ENCODE measurements at places on chromosomes 1 and 21.

DNA sequence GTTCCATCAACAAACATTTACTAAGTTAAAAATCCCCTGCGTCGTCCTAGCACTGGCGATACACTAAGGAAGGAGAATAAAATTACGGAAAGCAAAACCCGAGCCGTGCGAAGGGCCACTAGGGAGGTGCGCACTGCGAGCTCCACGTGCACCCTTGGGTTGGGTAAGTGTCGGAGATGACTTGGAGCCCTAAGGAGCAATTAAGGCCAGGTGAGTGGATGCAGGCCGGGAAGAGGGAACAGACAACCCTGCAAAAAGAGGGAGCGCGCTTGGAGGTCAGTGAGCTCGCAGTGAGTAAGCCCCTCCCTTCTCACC lies 704 bp downstream of the WDR4 start:
- DNase-seq = no peak

- DNase-seq = no peak
These were observed 49.5 kb upstream of the LYPLAL1 start for GRCh38 chr1:219124163-219124562.

GRCh38 chr1:10639011-10639774 lies 157.3 kb downstream of the CASZ1 start:
- no peak for DNase-seq

DNA sequence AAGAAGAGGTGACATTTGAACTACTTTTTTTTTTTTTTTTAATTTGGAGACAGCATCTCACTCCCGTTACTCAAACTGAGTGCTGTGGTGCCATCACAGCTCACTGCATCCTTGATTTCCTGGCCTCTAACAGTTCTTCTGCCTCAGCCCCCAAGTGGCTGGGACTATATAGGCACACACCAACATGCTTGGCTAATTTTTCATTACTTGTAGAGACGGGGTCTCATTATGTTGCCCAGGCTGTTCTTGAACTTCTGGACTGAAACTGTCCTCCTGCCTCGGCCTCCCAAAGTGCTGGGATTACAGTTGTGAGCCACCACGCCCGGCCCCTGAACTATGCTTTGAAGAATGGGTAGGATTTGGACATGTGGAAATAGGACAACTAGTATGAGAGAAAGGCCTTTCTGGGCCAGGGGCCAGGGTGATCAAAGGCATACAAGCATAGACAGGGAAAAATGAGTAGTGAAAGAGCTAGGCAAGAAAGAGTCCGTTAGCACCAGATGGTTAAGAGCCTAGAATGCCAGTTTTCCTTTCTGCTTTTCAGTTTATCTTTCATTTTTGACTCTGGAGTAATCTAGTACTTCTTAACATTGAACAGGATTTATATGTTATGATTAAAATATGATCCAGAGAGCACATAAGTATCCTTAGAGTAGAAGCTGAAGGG lies 6.3 kb downstream of the RABGAP1L start:
- no peak for DNase-seq

GRCh38 chr1:62428351-62428750 lies 8.5 kb upstream of the USP1 start:
- no peak for DNase-seq

DNA sequence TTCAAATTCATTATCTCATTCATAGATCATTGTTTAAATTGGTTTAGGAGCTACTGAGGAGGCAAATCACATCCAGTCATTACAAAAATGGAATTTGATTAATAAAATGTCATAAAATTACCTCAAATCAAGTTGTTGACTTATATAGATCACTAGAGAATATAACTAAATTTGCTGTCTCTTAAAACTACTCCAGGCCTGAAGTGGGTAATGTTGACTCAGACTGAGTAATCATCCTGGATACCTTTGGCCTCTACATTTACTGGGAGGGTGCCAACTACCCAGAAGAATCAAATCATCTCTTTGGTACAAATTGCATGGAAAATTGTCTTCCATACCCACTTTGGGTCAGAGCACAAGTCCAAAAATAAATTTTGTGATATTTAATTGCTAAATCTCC lies 191.2 kb upstream of the GREM2 start:
- no peak for DNase-seq

DNA sequence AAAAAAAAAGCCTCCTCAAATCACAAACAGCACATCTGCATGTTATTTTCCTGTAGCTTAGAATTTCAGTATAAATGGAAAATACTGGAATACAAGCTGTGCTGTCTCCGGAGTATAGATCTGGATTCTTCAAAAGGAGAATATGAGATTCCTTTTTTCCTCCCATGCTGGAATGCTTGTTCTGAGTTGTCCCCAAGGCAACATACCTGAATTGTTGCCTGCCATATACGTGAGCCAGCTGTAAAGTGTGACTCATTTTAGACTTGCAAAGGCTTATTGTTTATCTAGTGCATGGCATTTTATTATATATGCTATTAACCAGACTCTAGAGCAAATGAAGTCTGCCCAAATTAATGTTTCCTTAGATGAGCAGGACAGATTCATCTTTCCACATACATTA lies 95.0 kb upstream of the C1orf105 start:
- DNase-seq = no peak

DNA sequence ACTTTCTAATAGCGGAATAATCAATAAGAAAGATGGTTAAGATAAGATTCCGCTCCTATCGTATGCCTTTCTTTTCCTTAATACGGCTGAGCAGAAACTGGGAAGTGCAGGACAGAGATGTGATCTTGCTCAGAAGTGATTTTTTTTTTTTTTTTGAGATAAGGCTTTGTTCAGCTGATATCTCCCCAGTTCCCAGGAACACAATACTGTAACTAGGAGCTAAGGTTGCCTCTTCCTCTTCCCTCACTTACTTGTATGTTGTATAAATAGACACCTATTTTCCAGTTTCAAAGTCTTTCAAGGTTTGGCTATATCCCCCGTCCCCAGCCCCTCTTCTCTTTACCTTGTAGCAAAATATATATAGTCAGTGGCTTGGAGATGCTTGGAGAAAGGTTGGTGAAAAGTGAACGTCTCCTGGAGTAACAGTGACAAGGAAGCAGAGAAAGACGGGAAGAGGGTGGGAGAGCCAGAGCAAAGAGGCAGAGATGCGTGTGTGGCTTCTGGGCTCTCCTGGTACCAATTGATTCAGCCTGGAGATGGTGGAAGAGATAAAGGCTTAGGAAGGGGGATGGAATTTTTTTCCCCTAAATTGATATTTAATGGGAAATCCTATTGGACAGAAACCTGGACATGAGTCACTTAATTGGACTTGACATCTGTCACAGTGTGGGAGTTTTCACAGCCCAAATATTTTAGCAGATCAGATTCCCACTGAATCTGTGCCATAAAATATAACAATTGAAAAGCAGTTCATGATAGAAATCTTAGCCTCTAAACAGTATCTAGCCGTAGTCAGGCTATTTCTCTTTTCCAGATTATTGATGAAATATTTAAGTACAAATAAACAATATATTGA lies at the start of gene NHLH2:
TSS of gene NHLH2 (minus strand) at position 522 of the 856 bp plus-strand sequence. CDS start 2,754 bp downstream, outside the sequence.
- no peak for DNase-seq

GRCh38 chr1:226455843-226456242 lies 48.0 kb upstream of the PARP1 start:
- no peak for DNase-seq

DNA sequence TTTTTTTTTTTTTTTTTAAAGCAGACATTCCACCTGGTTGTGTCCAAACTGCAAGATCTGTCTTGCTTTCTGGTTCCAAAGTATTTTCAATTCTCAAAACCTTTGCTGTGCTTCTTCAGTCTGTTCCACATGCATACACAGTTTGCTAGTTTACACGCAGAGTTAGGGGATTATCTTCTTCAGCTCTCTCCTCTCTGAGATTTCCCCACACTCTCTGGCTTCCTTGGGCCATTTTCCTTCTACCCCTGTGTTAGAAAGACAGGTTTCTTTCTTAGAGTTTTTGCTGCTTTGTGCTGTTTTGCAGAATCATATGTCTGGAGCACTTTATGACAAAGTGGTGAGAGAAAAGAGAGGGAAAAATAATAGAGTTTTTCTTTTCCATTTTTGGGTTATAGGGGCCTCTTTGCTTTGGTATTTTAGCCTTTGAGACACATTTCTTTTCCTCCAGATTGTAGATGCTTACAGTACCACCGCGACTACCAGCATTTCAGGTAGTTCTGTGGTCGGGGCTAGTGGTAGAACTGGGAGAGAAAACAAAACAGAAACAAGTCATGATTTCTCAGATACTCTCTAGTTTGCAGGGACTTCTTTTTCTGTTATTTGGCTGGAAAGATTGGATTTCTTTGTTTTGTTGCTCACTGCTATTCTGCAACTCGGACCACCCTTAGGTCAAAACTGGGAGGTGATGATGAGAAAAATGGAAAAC lies 66.3 kb downstream of the RABGAP1L start:
- DNase-seq = no peak

DNA sequence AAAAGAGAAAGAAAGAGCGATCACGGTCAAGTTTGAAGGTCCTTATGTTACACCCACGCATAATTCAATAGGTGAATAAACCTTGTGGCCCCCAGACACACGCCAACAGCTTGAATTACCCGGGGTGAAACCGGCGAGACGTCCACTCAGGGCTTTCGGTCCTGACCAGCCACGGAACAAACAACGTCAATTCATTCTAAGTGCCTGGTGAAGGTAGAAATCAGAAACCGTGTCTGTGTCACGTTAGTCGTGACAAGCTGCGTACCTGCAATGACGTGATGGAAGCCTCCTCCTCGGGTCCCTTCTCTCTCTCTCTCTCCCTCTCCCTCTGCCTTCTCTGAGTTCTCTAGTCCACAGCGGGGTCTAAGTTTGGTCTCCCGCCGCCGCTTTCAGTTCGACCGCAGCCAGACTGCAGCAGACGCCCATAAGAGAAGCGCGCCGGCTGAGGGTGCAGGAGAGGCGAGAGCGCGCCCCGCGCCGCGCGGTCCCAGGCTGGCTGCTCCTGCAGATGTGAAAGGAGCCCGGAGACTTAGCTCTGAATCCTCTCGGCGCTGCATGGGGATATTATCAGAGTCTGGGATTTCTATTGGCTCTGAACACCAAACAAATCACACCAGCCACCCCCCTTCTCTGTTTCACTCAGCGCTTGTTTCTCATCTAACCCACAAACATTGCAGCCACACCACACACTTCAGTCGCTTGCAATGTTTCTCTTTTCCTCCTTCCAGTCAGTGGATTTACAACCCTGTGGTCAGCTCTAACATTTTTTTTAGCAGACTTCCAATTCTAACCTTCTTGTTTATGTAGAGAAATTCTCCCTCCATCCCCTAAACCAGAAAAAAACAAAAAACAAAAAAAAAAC lies at the start of gene GREM2:
TSS of gene GREM2 (minus strand) at position 537 of the 862 bp plus-strand sequence. CDS start 118,680 bp downstream, outside the sequence.
- DNase-seq = no peak

DNA sequence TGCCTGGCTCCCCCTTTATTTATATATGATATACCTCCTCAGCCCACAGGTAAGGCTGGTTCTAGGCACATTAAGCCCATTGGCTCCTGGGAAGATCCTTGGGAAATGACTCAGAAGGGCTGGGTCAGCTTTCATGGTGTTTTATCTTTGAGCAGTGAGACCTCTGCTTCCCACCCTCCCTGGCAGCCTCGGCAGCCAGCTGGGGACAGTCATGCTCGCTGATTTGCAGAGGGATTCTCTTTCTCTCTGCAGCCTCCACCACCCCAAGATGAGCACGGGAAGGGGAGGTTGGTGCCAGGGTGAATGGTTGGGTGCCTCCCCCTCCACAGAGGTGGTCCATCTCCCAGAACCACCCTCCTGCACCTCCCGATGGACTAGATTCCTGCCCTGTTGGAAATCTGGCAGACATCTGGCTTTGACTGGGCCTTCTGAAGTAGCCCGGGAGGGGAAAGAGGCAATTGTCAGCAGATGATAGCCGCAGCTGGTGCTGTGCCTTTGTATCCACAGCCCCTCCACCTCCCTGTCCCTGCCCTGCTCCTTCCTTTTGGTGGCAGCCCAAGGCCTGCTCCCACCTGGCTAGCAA lies 24.6 kb downstream of the IER5 start:
- no peak for DNase-seq

DNA sequence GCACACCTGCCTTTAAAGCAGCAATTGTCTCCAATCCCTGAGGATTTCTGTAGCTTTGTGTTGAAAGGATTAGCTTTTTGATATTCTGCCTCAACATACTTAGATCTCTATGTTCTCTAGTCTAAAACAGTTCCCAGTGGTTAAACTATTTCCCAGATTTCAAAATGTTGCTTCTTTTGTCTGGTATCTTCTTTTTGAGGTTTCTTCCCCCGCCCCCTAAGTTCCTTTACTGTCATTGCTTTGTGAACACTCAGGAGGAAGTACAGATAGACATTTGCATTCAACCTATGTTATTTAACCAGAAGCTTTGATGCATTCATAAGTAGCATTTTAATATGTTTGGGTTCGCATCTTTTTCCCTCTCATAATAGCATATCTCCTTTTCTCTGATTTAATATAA lies 33.5 kb downstream of the CYYR1 start:
- no peak for DNase-seq

DNA sequence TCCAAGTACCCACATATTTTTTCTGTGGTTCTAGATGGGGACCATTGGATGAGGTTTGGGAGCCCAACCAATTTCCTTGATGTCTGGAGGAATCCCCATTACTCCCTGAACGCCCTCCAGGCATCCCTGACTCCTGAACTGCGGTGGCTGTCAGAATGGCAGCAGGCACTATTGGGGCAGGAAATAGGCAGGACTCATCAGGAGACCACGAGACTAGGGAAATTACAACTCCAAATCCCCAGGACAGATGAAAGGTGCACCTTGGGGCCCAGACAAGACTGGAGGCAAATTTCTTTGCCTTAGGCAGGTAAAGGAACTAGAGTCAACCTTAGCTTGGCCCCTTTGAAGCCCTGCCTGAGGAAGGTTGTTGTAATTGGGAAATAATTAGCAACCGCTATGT lies 1.1 kb downstream of the CGN start:
- DNase-seq = no peak

DNA sequence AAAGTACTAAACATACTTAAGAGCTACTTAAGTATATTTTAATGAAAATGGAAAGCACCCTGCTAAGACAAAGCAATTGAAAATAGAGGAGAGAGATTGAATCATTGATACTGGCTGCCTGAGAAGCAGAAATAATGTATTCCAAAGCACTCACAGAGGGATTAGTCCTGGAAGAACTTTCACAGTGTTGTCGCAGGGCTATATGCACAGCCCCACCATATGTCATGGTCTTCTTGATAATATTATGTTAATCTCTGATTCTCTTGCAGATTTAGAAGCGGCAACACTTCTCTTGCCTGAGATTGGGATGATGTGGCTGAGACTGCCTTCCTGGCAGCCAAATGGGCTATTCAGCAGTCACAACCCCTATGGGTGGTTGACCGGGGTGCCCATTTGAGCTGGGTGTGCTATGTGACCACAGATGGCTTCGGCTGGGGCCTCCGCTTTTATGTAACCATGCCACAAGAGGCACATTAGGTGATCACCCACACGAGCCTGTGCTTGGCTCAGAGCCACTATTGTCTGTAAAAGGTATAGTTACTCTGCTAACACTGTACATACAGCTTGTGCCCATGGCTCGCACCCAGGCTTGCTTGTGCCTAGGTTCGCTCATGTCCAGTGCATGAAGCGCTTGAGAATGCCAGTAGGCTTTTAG lies 152.2 kb upstream of the SGIP1 start:
- no peak for DNase-seq

DNA sequence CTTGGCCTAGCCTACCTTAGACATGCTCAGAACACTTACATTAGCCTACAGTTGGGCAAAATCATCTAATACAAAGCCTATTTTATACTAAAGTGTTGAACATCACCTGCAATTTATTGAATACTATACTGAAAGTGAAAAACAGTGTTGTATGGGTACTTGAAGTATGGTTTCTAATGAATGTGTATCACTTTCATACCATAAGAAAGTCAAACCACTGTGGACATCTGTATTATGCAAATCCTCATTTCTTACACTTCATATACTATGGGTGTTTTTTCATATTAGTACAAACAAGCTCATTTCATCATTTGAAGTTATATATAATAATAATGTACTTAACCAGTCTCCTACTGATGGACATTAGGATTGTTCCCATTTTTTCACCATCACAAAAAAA lies 41.2 kb downstream of the TDRD5 start:
- no peak for DNase-seq

Data from ascending aorta (tissue), 2 donors.